Pons (tissue), 1 donor: ENCODE measurements at places on chromosomes 2 and 18.
A peak's percentile ranks its signal among the peaks of the same experiment; 100 is the strongest.

DNA sequence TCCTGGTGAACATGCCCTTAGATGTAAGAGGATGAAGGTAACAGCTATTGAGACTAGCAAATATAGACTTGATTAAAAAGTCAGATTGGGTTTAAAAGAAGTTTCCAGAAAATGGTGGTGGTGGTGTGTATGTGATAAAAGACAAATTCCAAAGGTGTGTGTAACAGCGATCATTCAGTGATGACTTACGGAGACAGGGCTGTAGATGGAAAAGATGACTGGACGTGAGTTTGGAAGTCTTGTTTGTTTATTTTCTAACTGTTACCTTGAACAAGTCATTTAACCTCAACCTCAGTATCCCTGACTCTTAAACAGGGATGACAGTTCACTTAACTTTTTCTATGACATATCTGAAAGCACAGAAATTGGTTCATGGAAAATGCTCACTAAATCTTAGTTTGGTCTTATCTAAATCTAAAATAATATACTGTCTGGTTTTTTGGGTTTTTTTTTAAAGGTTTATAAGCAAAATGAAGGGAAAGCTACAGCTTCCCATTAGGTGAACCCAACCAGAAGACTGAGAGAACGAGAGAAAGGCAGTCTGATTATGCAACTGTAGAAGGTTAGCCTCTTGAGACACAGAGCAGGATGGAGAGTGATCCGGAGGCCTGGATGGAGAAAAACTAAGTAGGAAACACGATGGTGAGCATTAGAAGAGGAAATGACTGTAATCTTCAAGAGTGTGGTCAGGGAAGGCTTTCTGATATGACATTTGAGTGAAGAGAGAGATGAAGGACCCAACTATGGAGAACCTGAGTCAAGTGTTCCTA, 71.9 kb downstream of the TCF4 start:
- DNase-seq: no peak

DNA sequence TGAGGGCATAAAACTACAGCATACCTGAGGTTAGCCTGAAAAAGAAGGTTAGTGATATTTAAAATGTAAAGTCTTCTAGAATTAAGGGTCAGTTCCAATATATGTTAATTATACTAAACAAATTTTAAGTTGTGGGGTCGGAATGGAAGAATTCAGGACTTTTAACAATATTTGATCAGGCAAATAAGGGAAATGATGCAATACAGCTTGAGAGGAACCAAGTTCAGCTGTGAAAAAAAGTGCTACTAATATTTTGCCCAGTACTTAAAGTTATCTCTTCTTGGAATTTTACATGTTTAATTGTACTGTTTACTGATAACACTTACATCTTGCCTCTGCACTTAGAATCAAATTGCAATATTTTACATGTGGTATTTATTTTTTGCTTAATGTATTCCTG, 345.5 kb upstream of the CWC22 start:
- DNase-seq: no peak

DNA sequence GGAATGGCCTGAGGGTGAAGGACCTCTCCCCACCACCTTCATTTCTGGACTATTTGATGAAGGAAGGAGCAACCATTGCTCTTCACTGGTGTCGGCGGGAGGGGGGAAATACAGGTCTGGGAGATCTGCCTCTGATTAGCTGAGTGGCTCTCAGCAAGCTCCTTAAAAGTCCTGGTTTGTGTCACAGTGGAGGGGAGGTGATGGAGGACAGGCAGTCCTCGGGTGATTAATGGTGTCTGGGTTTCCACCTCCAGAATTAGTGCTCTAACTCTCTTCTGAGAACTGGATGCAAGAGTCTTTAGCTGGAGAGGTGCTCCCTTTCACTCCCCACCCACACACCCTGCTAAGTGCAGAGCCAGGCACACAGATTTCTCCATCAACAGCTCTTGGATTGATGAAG, 83.2 kb downstream of the TTC32 start:
- DNase-seq: no peak

GRCh38 chr2:135047300-135047699, at the start of gene MAP3K19:
Gene MAP3K19 (minus strand): TSS chr2:135047447. CDS start chr2:135024647, 22,800 bp downstream.
- DNase-seq: no peak

- DNase-seq: no peak
These were observed 239.5 kb upstream of the REV1 start for GRCh38 chr2:99729104-99730025.

DNA sequence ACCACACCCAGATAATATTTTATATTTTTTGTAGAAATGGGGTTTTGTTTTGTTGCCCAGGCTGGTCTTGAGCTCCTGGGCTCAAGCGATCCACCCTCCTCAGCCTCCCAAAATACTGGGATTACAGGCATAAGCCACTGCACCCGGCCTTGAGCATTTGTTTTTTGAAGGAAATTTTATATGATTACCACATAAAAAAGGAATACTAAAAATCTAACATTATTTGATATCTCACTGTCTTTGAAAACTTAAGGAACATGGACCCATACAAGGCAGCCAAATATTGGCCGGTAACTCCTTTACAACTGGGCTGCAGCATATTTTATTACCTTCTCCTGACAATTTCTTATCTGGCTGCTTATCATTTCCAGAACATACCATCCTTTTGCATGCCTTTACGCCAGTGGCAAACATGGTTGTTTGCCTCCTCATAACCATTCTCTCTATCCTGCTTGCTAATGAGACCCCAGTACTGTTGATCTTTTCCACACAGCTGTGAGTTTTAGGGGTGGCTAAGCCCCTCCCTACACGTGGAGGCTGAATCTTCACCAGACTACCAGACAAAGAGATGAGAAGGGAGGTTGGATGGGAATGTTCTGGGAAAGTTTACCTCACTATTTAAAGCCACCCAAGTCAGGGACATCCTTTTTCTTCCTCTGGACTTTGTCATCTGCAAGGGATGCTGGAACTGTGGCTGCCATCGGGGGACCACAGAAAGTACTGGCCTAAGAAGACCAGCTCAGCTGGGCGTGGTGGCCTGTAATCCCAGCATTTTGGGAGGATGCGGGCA, 157.5 kb downstream of the TGIF1 start:
- no peak for DNase-seq

GRCh38 chr2:120541553-120541932, 194.1 kb upstream of the GLI2 start:
- DNase-seq: no peak

DNA sequence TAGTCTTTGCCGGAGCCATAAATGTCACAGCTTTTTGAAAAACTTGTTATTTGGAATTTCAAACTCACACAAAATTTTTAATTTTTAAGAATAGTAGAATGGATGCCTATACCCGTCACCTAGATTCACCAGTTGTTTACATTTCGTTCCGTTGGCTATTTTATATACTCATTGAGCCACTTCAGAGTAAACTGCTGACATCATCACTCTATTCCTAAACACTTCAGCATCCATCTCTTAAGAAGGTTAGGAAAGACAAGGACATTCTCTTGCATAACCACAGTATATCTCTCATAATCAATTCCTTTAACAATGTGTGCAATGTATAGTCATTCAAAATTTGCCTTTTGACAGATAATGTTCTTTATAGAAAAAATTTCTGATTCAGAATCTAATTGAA, 1065.8 kb downstream of the LRP1B start:
- no peak for DNase-seq

DNA sequence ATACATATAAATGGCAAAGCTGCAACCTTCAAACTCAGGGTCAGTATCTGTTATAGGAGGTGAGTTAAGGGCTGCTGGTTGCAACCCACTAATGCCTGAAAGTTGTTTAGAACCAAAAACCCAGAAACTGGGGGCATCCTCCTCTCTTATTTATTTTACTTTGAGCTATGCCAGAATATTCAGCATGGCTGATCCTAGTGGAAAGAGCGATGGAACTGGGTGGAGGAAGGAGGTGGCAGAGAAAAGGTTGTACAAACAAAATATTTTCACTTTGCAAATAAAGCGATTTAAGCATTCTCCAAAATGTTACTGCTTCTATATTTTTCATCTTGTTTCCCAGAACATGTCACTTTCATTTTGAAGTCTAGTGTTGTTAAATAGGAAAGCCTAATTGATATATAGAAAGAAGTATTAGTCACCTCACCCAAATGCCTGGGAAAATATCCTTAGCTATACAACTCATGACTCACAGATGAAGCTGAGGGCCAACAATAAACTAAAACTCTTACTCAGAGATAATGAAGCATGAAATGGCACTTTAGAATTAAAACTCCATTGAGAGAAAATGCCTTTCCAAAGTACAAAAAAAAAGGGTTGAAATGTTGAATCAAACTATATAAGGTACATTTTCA, 251.4 kb upstream of the UBE2E3 start:
- DNase-seq: no peak

DNA sequence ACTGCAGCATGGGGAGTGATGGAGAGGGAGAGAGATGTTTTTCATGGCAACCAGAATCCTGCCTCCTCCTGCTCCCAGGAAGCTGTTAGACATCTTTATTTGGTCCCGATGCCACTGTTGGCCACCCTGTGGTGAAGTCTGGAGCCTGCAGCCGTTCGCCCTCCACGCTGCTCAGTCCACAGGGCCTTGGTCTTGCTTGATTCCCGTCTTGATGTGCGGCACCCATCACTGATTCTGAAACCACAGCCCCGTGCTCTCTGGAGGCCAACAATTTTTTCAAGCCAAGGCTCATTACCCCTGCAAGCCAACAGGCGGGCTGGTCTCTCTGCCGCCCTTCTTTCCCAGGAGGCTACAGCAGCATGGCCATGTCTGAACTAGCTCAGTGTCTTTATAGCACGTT, 24.5 kb downstream of the SIGLEC15 start:
- DNase-seq: no peak

GRCh38 chr18:49682173-49682802, 120.4 kb downstream of the LIPG start:
- no peak for DNase-seq

DNA sequence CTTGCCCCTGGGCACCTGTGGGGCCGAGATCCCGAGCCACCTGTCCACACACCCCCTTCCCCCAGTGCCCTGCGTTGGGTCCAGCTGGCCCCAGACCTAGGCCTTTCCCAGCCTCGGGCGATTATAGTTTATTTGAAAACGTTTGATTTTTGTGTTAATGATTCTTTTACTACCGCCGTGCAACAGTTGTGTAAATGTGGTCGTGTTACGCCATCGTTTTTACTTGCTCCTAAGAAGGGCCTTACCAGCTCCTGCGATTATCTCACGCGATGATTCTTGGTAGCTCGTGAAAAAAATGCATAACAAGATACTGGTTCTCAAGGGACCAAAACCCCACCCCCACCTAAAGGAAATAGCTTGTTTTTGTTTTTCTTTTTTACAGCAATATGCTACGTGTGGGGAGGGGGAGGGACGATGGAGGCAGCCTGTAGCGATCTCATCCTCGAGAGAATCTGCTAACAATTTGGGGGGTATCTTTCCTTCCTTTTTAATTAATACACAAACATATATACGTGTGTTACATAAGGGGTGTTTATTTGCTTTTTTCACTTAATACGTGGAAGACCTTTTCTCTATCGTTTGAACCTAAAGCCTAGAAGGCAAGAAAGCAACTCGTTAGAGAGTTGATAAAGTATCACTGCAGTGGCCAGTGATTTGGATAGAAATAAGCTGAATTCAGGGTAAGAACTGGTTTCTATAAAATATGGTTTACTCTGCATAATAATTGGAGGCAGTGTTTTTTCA, 1.0 kb downstream of the ZDBF2 start:
- peak; percentile 14 for DNase-seq

- peak; percentile 56 for DNase-seq
These were observed 57.1 kb downstream of the RMDN2 start for GRCh38 chr2:37982147-37982582.

- peak; percentile 7 for DNase-seq
These were observed 65.1 kb downstream of the SRBD1 start for GRCh38 chr2:45545943-45546342.

GRCh38 chr2:127702395-127703009, 1.2 kb downstream of the SFT2D3 start:
- no peak for DNase-seq

GRCh38 chr2:2876331-2877221, 501.0 kb downstream of the EIPR1 start:
- peak; percentile 46 for DNase-seq

- DNase-seq: no peak
These were observed 2.5 kb downstream of the PXDN start for GRCh38 chr2:1741851-1742250.

- no peak for DNase-seq
These were observed 15.9 kb upstream of the SOS1 start for GRCh38 chr2:39136799-39137198.

DNA sequence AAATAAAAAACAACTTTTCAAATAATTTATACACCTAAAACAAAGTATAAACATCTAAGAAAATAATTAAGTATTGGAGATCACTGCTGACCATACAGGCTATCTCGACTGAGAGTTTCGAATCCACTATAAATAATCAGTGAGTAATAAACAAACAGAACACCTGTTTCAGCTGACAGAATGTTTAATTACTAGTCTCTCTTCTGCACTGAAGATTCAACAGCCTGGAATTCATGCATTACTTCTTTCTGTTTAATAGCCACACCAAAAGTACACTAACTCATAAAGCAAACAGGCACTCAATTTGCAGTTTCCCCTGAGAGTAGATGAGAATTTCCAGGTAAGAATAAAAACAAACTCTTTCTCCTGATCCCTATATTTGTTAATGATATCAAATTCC, 138.5 kb downstream of the RBMS1 start:
- DNase-seq: no peak

DNA sequence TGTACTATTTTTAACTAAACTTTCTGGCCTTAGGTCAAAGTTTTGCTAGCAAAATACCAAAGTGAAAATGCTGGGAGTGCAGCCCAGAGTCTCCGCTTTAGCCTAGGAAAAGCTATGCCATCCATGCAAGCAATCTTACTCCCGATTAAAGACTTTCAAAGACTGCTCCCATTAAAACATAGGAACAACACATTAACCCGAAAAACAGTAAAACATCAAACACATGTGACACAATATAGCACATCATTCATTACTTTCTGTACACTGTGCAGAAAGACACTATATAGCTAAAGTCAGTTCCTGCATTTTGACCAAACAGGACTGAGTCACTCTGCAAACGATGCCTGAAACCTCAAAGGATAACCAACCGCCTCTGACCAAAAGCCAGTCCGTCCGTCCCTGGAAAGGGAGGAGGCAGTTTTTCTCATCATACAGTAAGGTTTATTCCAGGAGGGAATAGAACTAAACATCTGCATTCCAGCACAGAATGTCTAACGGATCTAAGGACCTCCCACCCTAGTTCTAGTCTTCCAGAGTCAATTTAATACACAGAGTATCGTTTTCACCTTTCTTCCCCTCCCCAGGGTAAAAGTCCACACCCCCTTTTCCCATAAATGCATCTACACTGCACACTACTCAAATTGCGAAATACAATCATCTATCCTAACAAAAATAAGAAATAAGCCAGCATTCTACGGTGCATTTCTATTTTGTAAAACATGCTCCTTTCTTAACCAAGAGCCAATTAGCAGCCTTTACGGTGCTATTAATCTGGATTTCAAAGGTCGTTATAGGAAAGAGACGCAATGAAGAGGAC, 1.7 kb downstream of the ROCK2 start:
- DNase-seq: peak; percentile 40

- DNase-seq: peak; percentile 48
These were observed 54.5 kb downstream of the SIGLEC15 start for GRCh38 chr18:45879681-45880655.
